ENCODE measurements at places on chromosomes 16 and 17.

GRCh38 chr17:52158450-52159042 is at the start of gene CA10:
TSS of gene CA10 (minus strand) at chr17:52158714.
- DNase-seq: no peak

GRCh38 chr16:23741675-23742303 is 13.0 kb upstream of the CHP2 start:
- DNase-seq: no peak

DNA sequence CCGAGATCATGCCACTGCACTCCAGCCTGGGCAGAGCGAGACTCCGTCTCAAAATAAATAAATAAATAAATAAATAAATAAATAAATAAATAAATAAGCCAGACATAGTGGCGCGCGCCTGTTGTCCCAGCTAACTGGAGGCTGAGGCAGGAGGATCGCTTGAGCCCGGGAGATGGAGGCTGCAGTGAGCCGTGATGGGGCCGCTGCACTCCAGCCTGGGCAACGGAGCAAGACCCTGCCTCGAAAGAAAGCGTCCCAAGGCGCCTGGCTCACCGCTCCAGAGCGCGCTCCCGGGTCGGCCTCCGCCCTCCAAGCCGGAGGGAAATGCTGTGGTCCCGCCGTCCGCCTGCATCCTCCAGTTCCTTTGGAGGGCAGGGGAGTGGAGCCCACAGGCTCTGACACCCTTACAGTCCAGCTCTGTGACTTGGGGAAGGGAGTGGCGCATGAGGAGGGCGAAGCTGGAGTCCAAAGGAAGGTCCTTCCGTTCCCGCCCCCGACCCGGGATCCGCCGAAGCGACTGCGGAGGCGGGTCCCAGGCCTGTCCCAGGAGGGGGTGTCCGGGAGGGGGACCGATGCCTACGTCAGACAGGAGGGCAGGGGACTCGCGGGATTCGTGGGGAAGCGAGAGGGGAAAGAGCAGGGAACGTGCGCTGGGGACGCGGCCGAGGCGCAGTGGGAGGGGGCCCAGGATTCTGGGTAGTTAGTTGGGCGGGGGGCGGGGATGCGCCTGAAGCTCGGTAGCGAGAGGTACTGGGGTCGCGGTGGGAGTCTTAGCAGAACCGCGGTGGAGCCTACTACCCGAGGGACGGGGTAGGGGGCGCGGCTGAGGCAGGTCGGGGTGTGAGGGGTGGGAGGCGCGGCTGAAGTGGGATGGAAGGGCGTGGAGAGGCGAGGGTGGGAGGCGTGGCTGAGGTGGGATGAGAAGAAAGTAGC is 8.4 kb upstream of the TRPV2 start:
- DNase-seq: peak; percentile 75

DNA sequence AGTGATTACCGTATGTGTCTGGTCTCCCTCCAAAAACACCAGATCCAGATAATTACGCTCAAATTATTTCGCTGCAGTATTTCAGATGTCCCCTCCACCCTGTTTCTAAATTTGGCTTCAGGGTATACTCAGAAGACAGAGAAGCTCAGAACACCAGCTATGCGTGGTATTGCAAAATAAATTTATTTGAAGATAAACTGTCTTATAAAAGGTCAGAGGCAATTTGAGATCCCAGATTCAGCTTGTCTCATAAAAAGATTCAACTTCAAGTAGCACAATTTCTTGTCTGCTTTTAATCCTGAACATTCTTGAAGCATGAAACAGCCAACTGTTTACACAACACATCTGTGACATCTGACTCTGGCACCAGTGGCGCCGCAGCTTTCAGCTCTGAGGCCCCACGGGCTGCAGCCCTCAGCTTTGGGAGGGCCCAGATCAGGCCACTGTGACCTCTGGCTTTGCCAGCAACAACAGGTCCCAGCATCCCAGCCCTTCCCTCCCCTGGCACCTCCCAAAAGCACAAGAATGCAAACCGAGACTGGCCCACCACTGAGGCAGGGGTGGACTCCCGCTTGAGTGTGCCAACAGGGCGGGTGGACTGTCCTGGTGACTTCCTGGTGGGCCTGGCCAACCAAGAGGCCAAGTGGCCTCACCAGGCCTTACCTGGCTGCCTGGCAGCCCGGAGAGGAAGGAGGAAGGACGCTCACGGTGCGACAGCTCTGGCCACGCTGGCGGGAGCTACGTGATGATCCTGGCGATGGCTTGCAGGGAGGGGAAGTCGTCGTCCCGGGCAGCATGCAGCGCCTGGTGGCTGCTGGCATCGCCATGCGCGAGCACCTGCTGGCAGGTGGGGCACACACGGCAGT is 8.0 kb downstream of the SYNGR3 start:
- DNase-seq: peak; percentile 74

- no peak for DNase-seq
Observed at GRCh38 chr16:85888405-85889331, 10.3 kb upstream of the IRF8 start.

GRCh38 chr16:82881516-82881915 is 254.7 kb downstream of the CDH13 start:
- DNase-seq: no peak

- DNase-seq: no peak
Observed at GRCh38 chr17:75558666-75559530, 28.7 kb upstream of the MYO15B start.

DNA sequence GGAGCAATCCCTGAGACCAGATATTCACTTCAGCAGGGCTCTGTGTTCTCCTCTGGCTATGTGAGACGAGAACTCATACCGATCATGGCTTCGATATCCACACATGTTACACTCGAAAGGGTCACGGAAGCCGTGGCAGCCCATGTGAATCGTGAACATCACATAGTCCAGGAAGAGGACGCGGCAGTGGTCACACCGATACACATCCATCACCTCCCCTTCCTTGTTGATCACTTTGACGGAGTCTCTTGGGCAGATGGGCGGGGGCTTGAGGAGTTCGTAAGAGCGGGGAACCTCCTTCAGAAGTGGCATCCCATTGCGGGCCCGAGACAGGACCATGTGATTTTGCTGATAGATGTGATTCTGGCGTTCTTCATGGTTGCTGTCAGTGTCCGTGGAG is 28.0 kb downstream of the GRB7 start:
- no peak for DNase-seq

- no peak for DNase-seq
Observed at GRCh38 chr17:81097134-81097942, 62.4 kb downstream of the BAIAP2 start.

- no peak for DNase-seq
Observed at GRCh38 chr16:88872650-88873331, 6.3 kb upstream of the PABPN1L start.
